ENCODE measurements at places on chromosomes 2 and 18. TPM values are rescaled to one million over a fixed set of nuclear protein-coding genes. Genes with fewer than 3 reads are reported as not detected.

NPPC gene
- not detected for total RNA-seq

CTAGE1 gene
- not detected for total RNA-seq

FZD7 gene
- total RNA-seq = 20.9 TPM

FEV gene
- total RNA-seq = not detected

BIN1 gene
- total RNA-seq = 39.1 TPM
